ENCODE measurements at places on chromosomes 7 and 10.
A peak's percentile ranks its signal among the peaks of the same experiment; 100 is the strongest.

GRCh38 chr7:127850195-127850594 lies 181.0 kb downstream of the LRRC4 start:
- H3K4me3 ChIP-seq, result no peak overlapping the region
- no peaks in the 10 kb centered on the region for H3K27me3 ChIP-seq
- no peak overlapping the region for H3K27ac ChIP-seq
- peaks cover 22% of the 10 kb centered on the region for H3K36me3 ChIP-seq
- no peak for DNase-seq

DNA sequence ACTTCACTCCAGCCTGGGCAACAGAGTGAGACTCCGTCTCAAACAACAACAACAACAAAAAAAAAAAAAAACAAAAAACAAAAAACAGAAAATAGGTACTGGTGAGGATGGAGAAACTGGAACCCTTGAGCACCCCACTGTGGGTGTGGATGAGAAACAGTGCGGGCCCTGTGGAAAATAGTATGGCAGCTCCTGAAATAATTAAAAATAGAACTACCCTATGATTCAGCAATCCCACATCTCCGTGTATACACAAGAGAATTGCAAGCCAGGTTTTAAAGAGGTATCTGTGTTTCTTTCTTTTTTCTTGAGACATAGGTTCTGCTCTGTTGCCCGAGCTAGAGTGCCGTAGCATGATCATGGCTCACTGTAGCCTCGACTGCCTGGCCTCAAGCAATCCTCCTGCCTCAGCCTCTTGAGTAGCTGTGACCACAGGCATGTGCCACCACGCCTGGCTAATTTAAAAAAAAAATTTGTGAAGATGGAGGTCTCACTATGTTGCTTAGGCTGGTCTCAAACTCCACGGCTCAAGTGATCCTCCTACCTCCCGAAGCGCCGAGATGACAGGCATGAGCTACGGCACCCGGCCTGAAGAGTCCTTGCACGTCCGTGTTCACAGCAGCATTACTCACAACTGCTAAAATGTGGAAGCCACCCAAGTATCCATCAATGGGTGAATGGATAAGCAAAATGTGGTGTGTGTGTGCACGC lies 39.5 kb downstream of the EBF3 start:
- H3K27me3 ChIP-seq, result no peaks in the 10 kb centered on the region
- H3K4me3 ChIP-seq, result no peak overlapping the region
- H3K36me3 ChIP-seq, result no peaks in the 10 kb centered on the region
- DNase-seq, result no peak
- H3K27ac ChIP-seq, result no peak overlapping the region

DNA sequence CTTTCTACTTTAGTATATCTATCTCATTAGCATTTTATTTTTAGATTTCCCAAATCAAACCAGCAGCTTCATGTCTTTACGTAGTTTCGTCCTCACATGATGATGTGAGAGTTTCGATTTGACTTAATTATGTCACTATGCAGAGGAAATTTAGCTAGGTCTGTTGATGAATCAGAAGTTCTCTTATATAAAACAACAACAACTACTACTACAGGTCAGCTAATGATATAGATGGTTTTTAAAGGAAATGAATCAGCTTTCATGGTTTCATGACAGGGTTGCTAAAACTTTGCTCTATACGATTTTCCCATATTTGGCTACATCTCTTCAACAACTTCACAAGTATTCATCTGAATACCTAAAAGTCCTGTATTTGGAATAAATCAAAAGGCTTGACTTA lies 28.6 kb downstream of the JAZF1 start:
- no peaks in the 10 kb centered on the region for H3K27me3 ChIP-seq
- peaks cover 10% of the 10 kb centered on the region for H3K4me1 ChIP-seq
- H3K36me3 ChIP-seq, result no peaks in the 10 kb centered on the region
- no peak overlapping the region for H3K4me3 ChIP-seq
- no peak for DNase-seq

DNA sequence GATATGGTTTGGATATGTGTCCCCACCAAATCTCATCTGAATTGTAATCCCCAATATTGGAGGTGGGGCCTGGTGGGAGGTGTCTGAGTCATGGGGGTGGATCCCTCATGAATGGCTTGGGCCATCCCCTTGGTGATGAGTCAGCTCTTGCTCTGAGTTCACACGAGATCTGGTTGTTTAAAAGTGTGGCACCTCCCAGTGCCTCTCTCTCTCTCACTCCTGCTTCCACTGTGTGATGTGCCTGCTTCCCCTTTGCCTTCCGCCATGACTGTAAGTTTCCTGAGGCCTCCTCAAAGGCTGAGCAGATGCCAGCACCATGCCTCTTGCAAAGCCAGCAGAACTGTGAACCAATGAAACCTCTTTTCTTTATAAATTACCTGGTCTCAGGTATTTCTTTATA lies 4.8 kb upstream of the GCK start:
- peaks cover 6% of the 10 kb centered on the region for H3K27me3 ChIP-seq
- no peak overlapping the region for H3K27ac ChIP-seq
- H3K36me3 ChIP-seq, result no peaks in the 10 kb centered on the region
- H3K4me1 ChIP-seq, result no peaks in the 10 kb centered on the region

DNA sequence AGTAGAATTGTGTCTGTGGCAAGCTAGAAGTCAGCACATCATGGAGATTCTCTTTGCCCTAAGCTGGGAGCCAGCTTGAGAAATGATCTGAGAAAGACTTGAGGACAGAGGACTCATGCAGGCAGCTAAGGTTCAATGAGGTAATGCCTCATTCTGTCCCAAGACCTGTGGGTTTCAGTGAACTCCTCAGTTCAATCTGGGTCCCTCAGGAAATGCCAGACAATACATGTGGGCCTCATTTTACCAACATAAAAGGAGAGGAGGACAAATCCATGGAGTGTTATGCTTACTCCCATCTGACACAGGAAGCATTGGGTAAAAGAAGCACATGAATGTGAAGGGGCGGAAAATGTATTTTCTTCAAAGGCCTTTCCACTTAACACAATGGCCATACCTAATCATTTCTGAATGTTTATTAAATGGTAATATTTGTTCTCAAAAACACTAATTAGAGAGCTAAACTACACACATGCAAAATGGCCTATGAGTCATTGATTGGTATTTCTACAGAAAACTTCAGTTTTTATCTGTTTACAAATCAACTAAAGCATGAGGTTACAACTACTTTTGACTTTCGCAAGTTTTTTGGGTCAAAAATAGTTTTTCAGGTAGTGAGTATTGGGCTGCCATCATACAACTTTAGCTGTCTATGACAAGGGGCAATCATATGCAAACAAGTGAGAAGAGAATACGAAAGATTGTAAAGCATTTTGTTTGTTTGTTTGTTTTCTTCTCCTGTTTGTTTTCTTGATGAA lies 205.3 kb downstream of the CHRM2 start:
- peaks cover 5% of the 10 kb centered on the region for H3K4me1 ChIP-seq
- no peak for DNase-seq
- no peak overlapping the region for H3K27ac ChIP-seq

DNA sequence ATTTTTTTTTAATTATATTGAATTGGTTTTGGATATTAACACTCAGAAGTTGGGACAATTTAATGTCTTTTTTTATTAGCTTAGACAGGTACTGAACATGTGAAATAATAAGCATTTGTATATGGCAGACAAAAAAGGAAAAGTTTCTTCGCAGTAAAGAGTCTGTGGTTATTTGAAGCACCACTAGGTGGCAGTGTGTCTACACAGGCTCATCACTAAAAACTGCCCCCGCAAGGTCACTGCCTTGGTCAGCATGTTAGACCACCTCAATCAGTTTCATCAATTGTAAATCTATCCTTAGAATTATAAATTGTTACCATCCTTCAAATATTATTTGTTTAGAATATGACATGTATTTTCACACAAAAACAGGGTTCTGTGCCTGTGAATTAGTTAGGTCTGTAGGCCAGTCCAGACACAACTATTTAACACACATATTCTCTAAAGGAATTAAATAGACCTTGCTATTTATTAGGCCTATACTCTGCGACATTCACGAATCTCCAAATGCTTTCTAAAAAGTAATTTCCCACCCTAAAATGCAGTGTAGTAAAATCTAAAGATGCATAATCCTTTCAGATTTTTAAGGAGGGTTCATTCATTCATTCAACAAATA lies 17.0 kb downstream of the PNLIPRP3 start:
- no peaks in the 10 kb centered on the region for H3K4me1 ChIP-seq
- no peak overlapping the region for H3K27ac ChIP-seq
- peak; percentile 49 for DNase-seq
- H3K36me3 ChIP-seq, result no peaks in the 10 kb centered on the region
- no peak overlapping the region for H3K4me3 ChIP-seq
- no peaks in the 10 kb centered on the region for H3K27me3 ChIP-seq

- H3K36me3 ChIP-seq, result no peaks in the 10 kb centered on the region
- DNase-seq, result peak; percentile 31
- H3K4me3 ChIP-seq, result no peak overlapping the region
- no peaks in the 10 kb centered on the region for H3K27me3 ChIP-seq
- peaks cover 41% of the 10 kb centered on the region for H3K4me1 ChIP-seq
These were observed 337.8 kb downstream of the ADARB2 start for GRCh38 chr10:1399431-1400100.

- no peak overlapping the region for H3K4me3 ChIP-seq
- peaks cover 16% of the 10 kb centered on the region for H3K4me1 ChIP-seq
- no peak for DNase-seq
- H3K27me3 ChIP-seq, result no peaks in the 10 kb centered on the region
- H3K27ac ChIP-seq, result peak overlapping the region; percentile 73
- H3K36me3 ChIP-seq, result no peaks in the 10 kb centered on the region
These were observed 26.4 kb downstream of the STEAP1 start for GRCh38 chr7:90180649-90181048.

- H3K27me3 ChIP-seq, result peaks cover 72% of the 10 kb centered on the region
- no peaks in the 10 kb centered on the region for H3K36me3 ChIP-seq
- H3K27ac ChIP-seq, result no peak overlapping the region
- H3K4me1 ChIP-seq, result no peaks in the 10 kb centered on the region
These were observed 44.6 kb upstream of the TES start for GRCh38 chr7:116165717-116166116.

- H3K36me3 ChIP-seq, result no peaks in the 10 kb centered on the region
- H3K4me1 ChIP-seq, result no peaks in the 10 kb centered on the region
- H3K4me3 ChIP-seq, result no peak overlapping the region
- no peak for DNase-seq
- peaks cover 9% of the 10 kb centered on the region for H3K27me3 ChIP-seq
These were observed 102.4 kb downstream of the SLIT1 start for GRCh38 chr10:97083228-97083829.

- no peaks in the 10 kb centered on the region for H3K36me3 ChIP-seq
- DNase-seq, result no peak
- H3K27ac ChIP-seq, result no peak overlapping the region
- H3K4me1 ChIP-seq, result peaks cover 10% of the 10 kb centered on the region
- no peaks in the 10 kb centered on the region for H3K27me3 ChIP-seq
These were observed 126.0 kb upstream of the GDF10 start for GRCh38 chr10:47173929-47174442.

DNA sequence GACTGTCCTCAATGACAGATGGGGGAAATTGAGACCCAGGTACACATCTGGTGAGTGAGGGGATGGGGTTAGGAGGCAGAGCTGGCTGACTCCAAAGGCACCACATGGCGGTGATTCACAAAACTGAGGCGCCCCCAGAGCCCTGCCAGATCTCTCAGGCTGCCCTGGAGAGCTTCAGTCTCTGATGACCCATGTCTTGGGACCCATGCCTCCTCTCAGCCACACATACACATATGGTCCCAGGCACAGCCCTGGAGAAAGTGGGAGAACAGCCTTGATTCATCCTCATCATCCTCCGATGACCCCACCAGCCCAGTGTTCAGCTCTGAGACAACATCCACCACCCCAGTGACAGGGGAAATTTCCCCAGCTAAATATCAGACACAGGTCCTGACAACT lies 426.0 kb downstream of the RPS24 start:
- no peaks in the 10 kb centered on the region for H3K27me3 ChIP-seq
- H3K4me3 ChIP-seq, result no peak overlapping the region
- no peaks in the 10 kb centered on the region for H3K36me3 ChIP-seq
- DNase-seq, result no peak
- H3K4me1 ChIP-seq, result no peaks in the 10 kb centered on the region

GRCh38 chr7:95794917-95795515 lies 22.7 kb downstream of the DYNC1I1 start:
- H3K36me3 ChIP-seq, result no peaks in the 10 kb centered on the region
- no peaks in the 10 kb centered on the region for H3K4me1 ChIP-seq
- DNase-seq, result peak; percentile 26
- H3K27me3 ChIP-seq, result no peaks in the 10 kb centered on the region
- H3K27ac ChIP-seq, result no peak overlapping the region
- H3K4me3 ChIP-seq, result no peak overlapping the region

DNA sequence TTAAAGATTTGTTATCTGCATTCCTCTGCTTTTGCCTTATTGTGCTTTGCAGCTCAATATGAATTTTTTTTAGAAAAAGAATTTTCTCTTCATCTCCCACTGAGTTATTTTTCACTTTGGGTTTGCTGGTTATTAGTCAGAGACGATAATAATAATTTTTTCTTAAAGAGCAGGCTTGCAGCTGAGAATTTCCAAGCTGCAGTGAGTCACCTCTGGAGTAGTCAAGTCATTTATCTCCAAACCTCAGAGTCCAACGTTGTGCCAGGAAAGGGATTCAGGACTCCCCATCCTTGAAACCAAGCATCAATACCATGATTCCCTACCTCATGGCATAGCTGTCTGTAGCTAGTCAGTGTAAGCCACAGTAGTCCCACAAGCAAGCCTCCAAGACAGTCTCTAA lies 15.2 kb upstream of the EGR2 start:
- no peaks in the 10 kb centered on the region for H3K36me3 ChIP-seq
- no peak for DNase-seq
- no peak overlapping the region for H3K4me3 ChIP-seq
- no peaks in the 10 kb centered on the region for H3K4me1 ChIP-seq
- H3K27ac ChIP-seq, result no peak overlapping the region

DNA sequence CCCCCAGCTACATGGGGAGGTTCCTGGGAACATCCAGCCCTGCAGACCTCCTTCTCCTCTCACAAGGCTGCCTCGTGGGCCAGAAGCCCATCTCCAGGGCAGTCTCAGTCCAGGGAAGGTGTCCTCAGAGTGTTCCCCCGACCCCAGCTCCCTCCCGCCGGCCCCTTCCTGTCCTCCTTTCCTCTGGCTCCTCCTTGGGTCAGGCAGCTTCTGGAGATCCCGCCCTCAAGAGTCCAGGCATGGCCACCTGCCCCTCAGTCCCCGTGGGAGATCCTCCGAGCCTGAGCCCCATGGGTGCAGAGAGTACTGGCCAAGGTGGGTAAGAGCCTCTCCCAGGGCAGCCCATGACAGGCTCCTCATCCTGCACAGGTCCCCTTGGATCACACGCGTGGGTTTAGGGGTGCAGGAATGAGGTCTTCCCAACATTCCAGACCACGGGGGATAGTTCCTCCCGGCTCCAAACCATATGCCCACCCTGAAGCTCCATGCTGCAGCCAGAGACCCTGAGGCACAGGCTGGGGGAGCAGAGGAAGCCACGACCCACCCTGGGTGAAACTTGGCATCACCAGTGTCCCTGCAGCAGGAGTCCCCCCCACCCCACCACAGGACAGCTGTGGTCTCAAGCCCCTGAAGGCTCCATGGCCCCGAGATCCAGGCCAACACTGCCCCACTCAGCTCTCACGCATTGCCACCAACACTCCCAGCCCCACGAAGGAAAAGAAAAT lies 65.5 kb downstream of the OAT start:
- H3K27me3 ChIP-seq, result no peaks in the 10 kb centered on the region
- H3K36me3 ChIP-seq, result no peaks in the 10 kb centered on the region
- DNase-seq, result peak; percentile 13

Measured in SK-N-SH (cell line).